ENCODE measurements at places on chromosomes 11 and 22.
A peak's percentile ranks its signal among the peaks of the same experiment; 100 is the strongest.

DNA sequence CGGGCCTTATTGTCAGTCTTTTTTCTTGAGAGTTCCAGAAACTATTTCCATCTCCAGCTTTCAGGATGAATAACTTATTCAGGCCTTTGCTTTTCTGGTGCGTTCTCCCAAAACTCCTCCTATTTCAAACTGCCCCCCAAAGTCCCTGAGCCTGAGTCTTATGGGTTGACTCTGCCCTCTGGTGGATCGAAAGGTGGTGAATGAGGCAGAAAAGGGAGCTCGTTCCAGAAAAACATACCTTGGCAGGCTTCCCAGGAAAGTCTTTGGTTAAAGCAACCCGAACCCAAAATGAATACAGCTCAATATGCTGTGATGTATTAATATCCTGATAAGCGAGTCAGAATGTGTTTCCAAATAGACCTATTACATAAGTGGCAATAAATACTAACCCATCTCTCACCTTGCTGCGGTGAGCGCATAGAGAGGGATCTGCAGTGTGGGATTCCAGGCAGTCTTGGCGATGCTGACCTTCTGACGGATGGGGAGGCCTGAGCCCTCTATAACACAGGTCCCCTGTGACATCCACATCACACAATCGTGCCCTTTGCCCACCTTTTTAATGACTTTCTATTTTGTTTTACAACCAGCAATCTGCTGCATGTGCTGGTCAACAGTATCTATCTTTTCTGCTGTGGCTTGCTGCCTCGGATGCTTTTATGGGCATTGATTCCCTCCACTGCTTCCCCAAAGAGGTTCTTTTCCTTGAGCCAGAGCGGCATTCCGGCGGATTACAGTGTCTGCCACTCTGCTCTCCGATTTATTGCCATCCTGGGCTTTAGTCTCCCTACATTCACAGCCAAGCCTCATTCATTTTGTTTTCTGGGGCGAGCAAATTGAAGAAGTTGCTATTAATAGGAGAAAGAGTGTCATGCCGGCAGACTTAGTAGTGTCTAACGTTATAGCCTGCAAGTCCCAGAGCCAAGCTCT, 756.8 kb downstream of the NTM start:
- DNase-seq: peak; percentile 79

DNA sequence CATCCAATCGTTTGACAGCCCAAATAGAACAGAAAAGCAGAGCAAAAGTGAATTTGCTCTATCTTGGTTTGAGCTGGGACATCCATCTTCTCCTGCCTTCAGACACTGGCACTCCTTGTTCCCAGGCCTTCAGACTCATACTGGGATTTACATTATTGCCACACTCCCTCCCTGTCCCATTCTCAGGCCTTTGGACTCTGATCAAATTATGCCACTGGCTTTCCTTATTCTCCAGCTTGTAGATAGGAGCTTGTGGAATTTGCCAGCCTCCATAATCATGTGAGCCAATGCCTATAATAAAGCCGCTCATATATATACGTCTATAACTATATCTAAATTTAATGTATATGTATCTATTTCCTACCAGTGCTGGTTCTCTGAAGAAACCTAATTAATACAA, 568.3 kb upstream of the KIRREL3 start:
- no peak for DNase-seq

GRCh38 chr22:17787716-17788330, 13.6 kb upstream of the BID start:
- no peak for DNase-seq

DNA sequence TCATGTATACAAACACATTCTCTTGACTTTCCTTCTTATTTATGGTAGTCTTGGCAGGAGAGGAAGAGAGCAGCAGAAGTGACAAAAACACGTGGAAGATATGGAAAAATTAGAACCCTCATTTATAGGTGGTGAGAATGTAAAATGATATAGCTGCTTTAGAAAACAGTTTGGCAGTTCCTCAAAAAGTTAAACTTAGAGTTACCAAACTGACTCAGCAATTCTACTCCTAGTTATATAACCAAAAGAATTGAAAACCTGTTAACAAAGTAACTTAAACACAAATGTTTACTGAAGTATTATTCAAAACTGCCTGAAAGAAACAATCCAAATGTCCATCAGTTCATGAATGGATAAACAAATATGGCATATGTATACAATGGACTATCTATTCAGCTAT, 16.8 kb downstream of the NUCB2 start:
- DNase-seq: no peak

DNA sequence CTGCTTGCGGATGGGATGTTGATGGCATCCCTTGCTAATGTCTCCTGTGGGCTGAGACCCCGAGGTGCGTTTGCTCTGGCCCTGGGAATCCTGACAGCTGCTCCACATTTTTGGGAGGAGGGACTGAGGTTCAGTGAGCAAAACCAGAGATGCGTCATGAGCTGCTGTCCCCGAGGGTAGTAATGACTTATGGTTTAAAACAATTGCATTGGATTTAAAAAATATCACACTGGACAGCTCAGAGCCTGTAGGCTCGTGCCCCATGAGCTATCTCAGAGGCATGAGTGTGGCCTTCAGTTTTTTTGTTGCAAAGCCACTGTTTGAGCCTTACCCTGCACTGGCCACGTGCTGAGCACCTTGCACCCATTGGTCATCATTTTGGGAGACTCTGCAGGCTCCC, 20.9 kb upstream of the PARVG start:
- no peak for DNase-seq

DNA sequence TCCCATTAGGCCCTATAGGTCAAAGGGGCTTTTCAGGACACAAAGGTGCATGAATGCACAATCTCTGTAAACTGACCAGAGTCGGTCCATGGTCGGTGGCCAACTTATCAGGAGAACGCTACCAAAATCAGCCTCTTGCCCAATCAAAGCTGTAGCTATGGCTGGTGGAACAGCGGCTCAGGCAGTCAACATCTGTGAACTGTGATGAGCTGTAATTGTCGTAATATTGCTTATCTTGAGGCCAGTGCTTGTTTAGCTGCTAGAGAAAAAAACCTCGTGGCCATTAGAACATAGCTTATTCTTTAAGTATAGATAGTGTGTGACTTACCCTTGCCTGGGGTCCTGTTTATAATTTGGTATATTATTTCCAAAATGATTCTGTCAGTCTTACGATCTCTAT, 14.4 kb upstream of the CHST1 start:
- no peak for DNase-seq

- DNase-seq: peak; percentile 8
These were observed 669 bp upstream of the GAL3ST1 start for GRCh38 chr22:30574997-30575671.

DNA sequence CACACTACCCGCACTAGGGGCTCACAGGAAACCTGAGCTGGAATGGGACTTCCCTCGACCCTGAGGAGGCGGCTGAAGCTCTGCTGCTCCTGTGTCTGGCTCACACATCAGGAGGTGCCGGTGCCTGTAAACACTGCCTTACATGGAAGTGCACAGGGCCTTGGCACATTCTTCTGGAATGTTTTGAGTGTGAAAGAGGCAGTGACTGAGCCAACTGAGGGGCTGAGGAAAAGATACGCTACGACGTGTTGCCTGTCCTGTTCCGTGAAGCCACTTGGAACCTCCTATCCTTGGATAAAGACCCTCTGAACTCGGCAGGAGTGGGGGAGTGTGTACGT, 10.5 kb downstream of the TXN2 start:
- peak; percentile 68 for DNase-seq

DNA sequence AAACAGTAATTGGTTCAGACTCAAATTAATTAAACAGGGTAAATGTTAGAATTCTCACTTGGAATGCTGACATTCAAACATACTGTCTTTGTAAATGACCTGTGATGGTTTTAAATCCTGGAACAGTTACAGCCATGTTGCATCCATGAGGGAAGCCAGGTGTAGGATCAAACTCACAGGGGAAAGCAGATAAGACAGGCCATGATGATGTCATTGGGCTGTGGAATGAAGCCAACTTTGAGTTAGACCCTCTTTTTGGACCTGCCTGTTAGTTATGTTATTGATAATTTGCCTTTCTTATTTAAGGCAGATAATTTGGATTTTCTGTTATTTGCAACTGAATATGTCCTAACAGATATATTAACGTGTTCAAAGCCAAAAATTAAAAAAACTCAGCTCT, 39.3 kb upstream of the ABTB2 start:
- DNase-seq: no peak

GRCh38 chr11:43936076-43936475, 6.4 kb upstream of the C11orf96 start:
- no peak for DNase-seq

- peak; percentile 75 for DNase-seq
These were observed at the start of gene MICALL1 for GRCh38 chr22:37905534-37906363. Gene MICALL1 (plus strand): TSS chr22:37906297. CDS start chr22:37906423, 126 bp downstream.

GRCh38 chr22:36561291-36561811, 32.4 kb upstream of the EIF3D start:
- DNase-seq: no peak

DNA sequence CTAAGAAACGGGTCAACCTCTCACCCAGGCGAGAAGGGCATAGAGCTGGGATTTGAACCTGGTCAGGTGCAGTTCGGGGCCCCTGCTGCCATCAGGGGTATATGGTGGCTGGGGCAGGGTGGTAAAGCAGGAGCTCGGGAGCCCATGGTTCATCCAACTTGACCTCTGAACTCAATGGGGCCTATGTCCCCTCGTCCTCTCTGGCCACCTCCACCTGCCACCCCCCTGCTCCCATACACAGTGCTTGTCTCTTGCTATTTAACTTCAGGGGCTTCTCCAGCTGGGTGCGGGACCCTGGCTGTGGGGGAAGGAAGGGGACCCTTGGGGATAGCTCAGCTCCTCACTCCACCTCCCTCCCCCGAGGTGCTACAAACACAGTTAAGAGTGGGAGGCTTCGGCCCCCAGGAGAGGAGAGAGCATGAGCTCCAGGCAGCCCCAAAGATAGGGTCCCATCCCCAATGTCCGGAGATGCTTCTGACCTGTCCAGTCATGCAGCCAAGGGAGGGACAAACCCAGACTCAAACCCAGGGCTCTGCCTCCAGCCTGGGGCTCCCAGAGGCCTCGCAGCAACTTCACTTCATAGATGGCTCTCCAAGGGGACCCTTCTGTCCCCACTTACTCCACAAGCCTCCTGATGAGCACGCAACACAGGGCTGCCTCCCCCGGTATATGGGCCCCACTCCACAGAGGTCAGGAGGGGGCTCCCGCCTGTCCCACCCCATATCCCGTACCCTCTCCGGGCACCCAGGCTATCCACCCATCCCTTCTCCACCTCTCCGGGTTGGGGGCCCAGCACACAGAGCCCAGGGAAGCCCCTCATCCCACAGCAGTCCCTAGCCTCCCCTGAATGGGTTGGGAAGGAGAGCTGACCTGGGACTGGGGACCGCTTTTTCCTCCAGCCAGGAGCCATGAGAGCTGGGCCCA, 712 bp downstream of the IL2RB start:
- DNase-seq: no peak

GRCh38 chr11:38718659-38719058, 2120.6 kb upstream of the RAG2 start:
- no peak for DNase-seq

- DNase-seq: no peak
These were observed 2.4 kb downstream of the LINC01488 start for GRCh38 chr11:69483691-69484426.

DNA sequence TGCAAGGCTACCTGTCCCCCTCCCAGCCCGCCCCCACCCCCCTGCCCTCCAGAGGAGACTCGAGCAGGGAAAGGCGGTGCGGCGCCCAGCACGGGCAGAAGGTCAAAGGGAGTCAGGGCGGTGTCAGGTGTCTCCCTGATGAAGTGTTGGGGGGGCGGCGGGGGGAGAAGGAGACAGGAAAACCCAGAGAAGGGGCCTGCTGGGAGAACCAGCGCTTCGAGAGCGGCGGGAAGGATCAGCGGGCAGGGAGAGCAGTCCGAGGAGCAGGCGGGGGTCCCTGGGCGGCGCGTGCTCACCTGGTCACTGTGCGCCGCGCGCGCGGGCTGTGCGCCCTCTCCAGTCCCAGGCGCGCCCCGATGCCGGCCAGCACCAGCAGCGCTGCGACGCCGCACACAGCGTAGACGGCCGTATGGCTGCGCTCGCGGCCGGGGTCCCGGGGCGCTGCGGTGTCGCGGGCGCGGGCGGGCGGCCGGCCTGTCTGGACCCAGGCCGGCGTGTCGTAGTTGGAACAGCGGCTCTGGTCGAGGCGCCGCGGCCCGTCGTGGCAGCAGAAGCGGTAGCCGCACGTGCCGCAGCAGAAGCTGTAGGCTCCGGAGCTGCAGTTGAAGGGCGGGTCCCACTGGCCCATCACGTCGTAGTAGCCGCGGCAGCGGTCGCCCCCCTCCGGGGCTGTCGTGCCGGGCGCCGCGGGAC, 886 bp downstream of the SHISA8 start:
- DNase-seq: no peak

GRCh38 chr22:20106849-20107237, 9.1 kb upstream of the RANBP1 start:
- DNase-seq: no peak
